ENCODE measurements at places on chromosomes 2 and 18.
A peak's percentile ranks its signal among the peaks of the same experiment; 100 is the strongest.

- peak; percentile 13 for DNase-seq
Observed at GRCh38 chr2:67669766-67670165, 272.6 kb downstream of the ETAA1 start.

DNA sequence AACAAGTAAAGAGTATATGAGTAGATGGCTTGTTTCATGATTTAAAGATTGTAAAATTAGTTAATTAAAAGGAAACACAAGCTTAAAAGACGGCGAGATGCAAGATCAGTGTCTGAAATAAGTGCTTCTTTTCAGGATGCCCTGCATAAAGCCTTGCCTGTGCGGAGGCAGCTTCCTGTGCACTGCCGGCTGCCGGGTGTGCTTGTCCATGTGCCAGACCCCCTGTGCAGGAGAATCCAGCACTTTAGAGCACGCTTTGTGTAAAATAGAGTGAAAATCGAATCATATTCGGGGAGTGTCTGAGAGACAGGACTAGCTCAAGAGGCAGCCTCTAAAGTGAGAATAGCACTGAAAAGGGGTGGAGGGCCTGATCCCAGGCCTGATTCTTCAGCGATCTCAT, 154.7 kb downstream of the CHST9 start:
- DNase-seq, result no peak

DNA sequence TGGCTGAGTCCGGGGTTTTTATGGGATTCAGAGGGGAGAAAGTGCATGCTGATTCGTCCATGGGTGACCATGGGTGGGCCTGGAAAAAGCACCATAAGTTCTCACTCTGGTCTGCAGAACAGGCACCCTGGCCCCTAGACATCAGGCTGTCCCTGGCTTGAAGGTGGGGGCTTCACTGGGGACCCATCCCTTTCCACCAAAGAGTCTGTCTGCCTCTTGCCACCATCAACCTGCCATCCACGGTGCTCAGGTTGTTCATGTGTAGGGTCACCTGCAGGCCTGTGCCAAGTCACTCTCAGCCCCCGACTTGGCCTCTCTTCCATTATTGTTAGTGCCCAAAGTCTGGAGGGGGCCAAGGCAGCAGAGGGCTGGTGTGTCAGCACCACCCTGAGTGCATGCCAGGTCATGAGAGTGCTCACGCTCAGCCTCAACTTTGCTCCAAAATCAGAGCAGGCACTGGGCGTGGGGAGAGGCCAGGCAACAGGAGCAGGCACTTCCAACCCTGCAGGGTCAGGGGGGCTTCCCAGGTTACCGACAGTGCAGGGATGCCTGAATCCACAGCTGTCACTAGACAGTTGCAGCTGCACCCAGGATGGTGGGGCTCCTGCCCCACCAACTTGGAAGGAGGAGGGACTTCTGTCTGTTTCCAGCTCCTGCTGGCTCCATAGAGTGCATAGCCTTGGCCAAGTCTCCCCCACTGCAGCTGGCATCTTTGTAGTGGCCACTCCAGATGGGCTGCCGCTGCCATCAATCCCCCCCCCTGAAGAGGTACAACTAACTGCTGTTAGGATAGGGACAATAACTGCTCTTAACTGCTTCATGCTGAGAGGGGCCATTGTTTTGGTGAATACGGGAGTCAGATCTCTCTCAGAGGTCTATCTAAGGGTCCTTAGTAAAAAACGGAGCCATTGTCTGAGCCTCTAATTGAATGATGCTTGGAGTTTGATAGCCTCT, 209.3 kb downstream of the AKAIN1 start:
- no peak for DNase-seq

- DNase-seq, result peak; percentile 54
Observed at GRCh38 chr2:122960759-122961641, 1064.1 kb upstream of the CNTNAP5 start.

DNA sequence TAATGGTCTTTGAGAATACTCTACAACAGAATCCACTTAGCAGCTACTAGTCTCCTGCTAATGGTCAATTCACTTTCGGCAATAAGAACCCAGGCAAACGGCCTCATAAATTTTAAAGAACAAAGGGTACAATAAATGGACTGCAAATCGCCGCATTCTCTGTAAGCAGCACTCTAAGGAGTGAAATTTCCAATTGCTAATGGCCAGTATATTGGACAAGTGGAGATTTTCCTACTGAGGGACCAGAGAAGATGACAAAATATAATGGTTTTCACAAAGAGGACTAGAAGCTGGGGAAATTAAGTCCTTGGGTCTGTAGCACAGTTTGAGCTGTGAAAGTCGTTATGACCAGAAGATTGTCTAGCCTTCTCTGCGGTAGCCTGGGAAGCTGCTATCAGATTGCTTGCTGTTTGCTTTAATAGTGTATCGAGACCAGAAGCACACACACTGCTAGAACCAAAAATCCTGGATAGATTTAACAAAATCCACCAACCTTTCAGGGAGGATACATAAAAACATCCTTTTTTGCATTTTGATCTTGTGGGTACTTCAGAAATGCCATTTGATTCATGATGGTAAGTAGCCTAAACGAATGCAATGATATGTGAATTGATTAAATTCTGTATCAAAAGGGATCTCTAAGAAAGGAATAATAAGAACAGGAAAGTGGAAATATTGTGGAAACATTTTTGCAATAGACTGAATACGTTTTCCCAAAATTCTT, 53.6 kb upstream of the ATP8B1 start:
- no peak for DNase-seq

DNA sequence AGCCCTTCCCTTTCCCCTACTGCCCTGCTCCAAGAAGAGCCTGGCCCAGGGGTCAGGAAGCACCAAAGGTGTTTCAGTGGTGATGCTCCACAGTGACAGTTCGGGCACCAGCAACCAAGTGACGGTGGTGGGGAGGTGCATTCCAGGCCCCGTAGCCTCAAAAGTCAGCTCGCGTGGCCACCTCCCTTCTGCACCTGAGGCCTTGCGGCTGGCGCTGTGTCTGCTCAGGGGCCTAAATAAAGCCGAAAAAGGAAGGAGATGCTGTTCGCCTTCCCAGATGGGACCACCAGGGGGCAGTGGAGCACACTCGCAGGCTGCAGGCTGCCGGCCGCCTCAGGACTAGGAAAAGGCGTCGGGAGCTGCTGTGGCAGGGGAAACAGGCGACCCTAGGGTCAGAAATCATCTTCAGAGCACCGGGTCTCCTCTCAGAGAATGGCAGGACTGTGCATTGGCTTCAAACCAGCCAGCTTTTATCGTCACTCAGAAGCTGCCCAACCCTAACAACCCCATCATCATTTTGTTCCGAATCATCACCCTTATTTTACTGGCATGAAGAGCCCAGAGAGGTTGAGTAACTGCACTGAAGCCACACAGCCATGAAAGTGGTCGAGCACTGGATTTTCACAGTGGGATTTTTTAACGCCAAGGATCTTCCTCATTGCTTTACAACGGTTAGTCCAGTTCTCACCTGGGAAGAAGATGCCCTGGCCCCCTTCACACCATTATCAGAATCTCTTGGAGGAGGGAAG, 213.0 kb upstream of the CELF4 start:
- DNase-seq, result peak; percentile 67

- no peak for DNase-seq
Observed at GRCh38 chr2:925711-926110, 24.9 kb upstream of the SNTG2 start.

- DNase-seq, result peak; percentile 69
Observed at GRCh38 chr2:126656431-126657147, 631 bp downstream of the GYPC start.
